ENCODE measurements at places on chromosomes 11 and 22.
A peak's percentile ranks its signal among the peaks of the same experiment; 100 is the strongest.

DNA sequence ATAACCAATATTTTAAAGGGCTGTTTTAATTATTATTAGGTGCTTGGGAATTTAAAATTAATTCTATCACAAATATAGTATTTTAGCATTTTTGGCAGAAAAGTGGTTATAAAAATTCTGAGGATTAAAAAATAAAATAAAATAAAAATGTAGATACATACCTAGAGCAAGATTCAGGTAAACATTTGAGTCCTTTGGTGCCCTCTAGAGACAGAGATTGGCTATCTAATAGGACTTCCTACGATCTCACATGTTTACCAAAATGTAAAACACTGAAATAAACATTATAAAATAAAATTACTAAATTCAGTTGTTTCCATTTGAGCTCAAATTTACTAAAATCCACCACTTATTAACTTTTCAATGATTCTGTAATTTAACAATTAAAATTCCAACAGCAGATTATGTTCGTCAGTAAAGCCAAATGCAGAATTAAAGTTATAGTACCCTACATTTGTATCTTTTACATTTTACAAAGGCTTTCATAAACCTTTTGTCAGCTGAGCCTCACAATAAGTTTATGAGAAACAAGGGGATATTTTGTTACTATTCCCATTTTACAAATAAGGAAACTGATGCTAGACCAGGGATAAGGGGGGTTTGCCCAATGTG lies 27.7 kb downstream of the SLC36A4 start:
- peak; percentile 69 for DNase-seq

DNA sequence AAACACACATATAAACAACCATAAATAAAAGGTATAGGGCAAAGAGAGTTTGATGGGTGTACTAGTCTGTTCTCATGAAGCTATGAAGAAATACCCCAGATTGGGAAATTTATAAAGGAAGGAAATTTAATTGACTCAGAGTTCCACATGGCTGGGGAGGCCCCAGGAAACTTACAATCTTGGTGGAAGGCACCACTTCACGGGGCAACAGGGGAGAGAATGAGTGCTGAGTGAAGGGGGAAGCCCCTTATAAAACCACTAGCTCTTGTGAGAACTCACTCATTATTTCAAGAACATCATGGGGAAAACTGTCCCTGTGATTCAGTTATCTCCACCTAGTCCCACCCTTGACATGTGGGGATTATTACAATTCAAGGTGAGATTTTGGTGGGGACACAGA lies 385.9 kb upstream of the ANO5 start:
- no peak for DNase-seq

DNA sequence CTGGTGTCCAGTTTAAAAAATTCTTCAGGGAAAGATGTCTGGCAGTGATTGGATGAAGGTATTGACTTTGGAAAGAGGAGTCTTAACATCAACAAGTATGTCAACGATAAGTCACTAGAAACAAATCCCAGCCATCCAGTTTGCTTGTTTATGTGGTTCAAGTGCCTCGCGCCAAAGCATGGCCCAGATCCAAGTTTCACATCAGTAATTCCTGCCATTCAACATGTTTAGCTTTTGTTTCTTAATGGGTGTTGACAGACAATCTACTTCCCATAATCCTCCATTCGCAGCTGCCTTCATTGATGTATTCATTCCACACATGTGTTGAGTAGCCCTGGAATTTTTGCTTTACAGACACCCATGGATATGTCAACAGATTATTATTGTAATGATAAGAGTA lies 77.8 kb downstream of the UBASH3B start:
- DNase-seq: no peak

GRCh38 chr22:23263651-23264555 lies 83.6 kb downstream of the BCR start:
- no peak for DNase-seq

DNA sequence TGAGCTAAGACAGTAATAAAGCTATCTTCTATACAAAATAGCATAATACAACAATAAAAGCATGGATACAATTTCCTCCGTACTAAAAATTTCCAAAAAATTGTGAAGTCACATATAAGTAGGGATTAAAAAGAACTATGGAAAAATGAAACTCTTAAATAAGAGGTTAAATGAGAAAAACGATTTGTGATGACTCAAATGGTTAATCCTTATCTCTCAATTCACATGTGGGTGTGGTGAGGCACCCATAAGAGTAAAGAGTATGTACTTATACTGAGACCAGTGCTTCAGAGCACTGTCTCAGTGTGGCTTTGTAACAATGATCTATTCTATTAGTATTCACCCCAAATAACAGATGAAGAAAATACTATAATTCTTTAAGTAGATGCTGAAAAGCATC lies 25.0 kb upstream of the CCDC34 start:
- no peak for DNase-seq

- DNase-seq: no peak
Measured at GRCh38 chr11:115360186-115360824, 143.9 kb downstream of the CADM1 start.

GRCh38 chr11:99548264-99548663 lies 527.5 kb downstream of the CNTN5 start:
- no peak for DNase-seq

DNA sequence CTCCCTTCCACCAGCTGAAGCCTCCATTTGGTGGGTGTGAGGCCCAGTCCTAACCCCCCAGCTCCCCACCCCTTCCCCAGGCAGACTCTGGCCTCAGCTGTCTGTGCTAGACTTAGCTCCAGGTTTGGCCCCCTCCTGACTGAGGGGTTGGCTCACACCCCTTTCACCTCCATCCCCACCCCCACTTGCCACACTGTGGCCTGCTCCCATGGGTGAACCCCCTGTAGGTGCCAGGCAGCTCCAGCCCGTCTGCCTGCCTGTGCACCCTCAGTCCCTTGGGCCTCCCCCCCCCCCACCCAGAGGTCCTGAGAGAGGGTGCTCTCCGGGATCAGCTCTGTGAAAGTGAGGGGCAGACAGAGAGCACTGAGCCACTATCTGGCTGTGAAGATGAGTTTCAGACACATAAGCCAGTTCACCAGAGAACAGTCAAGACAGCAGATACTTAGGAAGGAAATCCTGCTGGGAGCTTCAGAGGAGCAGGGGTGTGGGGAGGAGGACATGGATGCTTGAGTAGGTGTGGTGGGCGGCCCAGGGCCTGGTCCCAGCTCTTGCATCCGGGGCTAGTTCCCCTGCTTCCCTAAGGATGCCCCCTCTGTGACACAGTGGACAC lies 36.2 kb downstream of the PPM1F start:
- no peak for DNase-seq

- DNase-seq: peak; percentile 77
Measured at GRCh38 chr11:118211006-118211405, 13.8 kb downstream of the JAML start.

GRCh38 chr11:124745270-124745834 lies 5.6 kb downstream of the NRGN start:
- no peak for DNase-seq

- DNase-seq: peak; percentile 83
Measured at GRCh38 chr11:5257296-5257695, 2.7 kb upstream of the HBG2 start.

GRCh38 chr11:111429066-111429506 lies 50.0 kb upstream of the POU2AF1 start:
- DNase-seq: peak; percentile 82

GRCh38 chr22:49305214-49305965 lies 522.3 kb downstream of the BRD1 start:
- peak; percentile 19 for DNase-seq

- DNase-seq: no peak
Measured at GRCh38 chr11:44344423-44344820, 34.5 kb upstream of the ALX4 start.

DNA sequence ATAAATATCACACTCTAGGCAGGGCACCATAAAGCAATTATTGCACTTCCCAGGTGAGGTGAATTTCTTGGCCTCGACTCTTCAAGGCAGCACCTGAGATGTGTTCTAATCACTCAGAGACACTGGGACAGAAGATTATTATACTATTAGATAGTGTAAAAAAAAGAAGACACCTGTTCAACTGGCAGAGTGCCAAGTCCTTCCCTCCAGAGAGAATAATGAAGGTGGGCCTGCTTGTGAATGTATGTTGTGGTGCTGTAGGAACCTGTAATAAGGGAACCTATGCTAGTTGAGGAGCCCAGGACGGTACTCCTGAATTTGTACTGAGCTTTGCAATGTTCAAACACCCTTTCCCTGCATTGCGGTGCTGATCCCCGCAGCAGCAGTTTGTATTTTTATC lies 107.5 kb downstream of the NXPE2 start:
- no peak for DNase-seq

DNA sequence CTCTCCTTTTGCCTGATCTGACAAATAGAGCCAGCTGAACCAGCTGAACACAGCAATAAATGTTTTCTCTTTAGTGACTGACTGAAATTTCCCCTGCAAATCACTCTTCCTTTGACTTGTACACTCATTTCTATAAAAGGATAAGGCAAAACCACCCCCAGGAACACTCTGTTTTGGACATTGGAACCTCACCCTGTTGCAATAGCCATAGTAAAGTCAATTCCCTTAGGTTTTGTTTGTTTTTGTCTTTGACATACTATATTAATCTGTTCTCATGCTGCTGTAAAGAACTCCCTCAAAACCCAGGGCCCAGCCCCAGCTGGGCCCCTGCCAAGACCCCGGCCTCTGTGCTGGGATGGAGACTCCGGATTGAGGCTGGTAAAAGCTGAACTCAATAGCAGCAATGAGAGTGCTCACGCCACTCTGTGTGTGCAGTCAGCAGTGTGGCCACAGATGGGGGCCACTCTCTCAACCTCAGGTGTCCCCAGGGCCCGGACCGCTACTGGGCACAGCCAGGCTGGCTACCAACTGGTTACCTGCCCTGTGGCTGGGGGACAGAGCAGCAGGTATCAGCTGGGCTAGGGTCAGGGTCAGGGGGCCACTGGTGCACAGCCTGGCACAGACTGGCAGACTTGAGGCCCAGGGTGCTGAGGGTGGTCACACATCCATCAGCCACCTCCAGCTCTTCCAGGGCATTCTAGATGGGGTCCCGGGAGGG lies 597.4 kb downstream of the LUZP2 start:
- DNase-seq: no peak

GRCh38 chr11:128527046-128527445 lies 60.3 kb downstream of the ETS1 start:
- no peak for DNase-seq

GRCh38 chr22:25282346-25282670 lies 62.9 kb downstream of the CRYBB2 start:
- peak; percentile 81 for DNase-seq

- no peak for DNase-seq
Measured at GRCh38 chr11:58912124-58912523, 27.2 kb upstream of the GLYATL1 start.

- no peak for DNase-seq
Measured at GRCh38 chr11:131136486-131136885, 220.2 kb upstream of the SNX19 start.

DNA sequence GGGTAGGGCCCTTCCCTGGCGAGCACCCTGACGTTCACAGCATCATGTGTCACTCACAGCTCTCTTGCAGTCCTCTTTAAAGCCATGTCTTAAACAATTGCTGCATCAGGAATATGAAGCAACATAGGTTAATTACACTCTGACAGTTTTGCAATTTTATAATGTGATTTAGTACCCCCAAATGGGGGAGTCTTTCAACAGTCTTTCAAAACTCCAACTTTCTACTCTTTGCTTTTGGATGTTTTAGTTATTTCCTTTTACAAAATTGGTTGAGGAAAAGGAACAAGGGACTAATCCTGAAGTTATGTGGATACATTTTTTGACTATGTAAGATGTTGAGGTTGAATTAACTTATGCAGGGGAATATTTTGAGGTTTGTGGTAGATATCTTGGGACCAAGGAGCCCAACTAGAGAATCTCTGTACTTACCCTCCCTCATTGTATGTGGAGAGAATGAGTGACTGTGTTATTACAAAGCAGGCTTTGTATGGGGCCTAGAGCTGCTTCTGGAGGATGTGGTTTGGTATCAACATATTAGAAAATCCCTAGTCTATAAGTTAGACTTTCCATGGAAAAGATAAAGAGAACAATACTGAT lies at the start of gene MMP8:
MMP8 (minus strand) TSS at position 51 of the 597 bp plus-strand sequence. CDS start 99 bp downstream, outside the sequence.
- DNase-seq: no peak

GRCh38 chr11:16015741-16016467 lies 340.4 kb downstream of the SOX6 start:
- no peak for DNase-seq

GRCh38 chr22:21778705-21779363 lies 43.2 kb upstream of the YPEL1 start:
- DNase-seq: no peak

DNA sequence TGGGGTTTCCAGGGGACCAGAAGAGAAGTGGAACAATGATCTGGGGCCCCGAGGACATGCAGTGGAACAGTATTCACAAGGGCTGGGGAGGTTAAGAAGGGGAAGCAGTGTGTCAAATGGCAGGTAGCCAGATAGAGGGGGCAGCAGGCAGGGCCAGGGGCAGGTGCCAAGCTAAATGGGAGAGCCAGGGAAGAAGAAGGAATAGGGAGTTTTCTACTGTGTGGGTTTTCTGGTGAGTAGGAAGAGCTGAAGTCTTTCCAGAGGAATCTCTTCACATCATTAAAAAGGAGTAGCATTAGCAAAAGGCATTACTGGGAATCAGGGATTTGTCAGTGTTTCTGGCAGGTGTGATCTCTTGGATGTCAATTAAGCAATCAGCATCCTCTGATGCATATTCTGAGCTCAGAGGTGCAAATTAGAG lies 55.8 kb downstream of the IRAG1 start:
- DNase-seq: no peak

- peak; percentile 39 for DNase-seq
Measured at GRCh38 chr22:17120711-17121232, 388 bp downstream of the TMEM121B start.

DNA sequence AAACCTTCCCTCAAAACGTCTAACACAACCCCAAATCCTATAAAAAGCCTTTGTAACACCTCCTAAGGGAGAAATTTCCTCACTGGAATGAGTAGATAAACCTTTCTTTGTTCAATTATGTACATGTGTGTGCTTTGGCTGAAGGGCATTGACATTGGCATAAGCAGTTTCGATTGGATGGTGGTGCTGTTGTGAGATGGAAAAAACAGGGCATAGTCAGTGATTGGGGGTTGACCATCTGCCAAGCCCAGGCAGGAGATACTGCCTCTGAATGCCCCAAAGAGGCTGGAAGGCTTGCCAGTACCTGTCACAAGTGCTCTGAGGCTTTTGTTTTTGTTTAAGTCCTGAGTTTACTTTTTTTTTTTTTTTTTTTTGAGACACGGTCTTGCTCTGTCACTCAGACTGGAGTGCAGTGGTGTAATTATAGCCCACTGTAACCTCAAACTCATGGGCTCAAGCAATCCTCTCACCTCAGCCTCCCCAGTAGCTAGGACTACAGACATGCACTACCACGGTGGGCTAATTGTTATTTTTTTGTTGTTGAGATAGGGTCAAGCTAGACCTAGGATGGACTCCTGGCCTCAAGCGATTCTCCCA lies 1.2 kb upstream of the CCDC117 start:
- DNase-seq: no peak

GRCh38 chr11:134589129-134589528 lies 177.1 kb upstream of the B3GAT1 start:
- no peak for DNase-seq

GRCh38 chr11:94130298-94131046 lies 1.8 kb downstream of the PANX1 start:
- DNase-seq: no peak

Data from GM23338 (cell line).